ENCODE measurements at places on chromosomes 11 and 22.

DNA sequence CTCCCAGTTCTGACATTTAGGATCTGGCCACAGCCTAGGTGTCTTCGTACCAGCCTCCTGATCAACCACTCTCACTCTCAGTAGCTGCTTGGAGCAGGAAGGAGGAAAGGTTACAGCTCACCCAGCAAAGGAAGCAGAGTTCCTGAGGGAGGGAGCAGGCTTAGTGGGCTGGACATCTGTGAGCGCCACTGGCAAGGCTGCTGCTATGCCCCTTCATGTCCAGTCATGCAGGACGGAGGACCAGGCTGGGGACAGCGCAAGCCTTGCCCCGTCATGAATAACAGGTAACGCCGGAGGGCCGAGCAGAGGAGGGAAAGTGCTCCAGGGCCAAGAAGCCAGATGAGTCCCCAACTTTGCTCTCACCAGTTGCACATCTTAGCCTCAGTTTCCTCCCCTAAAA is 25.8 kb downstream of the TPST2 start:
- no peak for DNase-seq

- DNase-seq, result no peak
Measured at GRCh38 chr11:75273411-75274391, 33.1 kb downstream of the TPBGL start.

DNA sequence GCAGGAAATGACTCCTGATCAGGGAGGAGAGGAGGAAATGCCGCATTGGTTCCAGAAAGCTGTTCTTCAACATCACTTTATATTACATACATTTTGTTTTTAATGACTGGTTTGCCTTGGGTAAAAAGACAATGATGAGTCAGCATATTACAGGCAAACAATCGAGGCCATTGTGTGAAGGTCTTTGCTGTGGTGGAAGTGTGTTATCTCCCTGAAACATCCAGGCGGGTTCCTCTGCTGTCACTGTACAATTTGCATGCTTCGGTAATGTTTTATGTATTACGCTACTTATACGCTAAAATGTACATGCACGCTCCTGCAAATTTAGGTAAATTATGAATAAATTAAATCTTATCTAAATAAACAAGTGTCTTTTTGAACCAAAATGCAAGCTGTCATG is 161.1 kb downstream of the KIRREL3 start:
- no peak for DNase-seq

- no peak for DNase-seq
Measured at GRCh38 chr22:43437871-43438475, 26.2 kb downstream of the MPPED1 start.

- DNase-seq, result no peak
Measured at GRCh38 chr22:20060700-20061480, 19.2 kb upstream of the DGCR8 start.

DNA sequence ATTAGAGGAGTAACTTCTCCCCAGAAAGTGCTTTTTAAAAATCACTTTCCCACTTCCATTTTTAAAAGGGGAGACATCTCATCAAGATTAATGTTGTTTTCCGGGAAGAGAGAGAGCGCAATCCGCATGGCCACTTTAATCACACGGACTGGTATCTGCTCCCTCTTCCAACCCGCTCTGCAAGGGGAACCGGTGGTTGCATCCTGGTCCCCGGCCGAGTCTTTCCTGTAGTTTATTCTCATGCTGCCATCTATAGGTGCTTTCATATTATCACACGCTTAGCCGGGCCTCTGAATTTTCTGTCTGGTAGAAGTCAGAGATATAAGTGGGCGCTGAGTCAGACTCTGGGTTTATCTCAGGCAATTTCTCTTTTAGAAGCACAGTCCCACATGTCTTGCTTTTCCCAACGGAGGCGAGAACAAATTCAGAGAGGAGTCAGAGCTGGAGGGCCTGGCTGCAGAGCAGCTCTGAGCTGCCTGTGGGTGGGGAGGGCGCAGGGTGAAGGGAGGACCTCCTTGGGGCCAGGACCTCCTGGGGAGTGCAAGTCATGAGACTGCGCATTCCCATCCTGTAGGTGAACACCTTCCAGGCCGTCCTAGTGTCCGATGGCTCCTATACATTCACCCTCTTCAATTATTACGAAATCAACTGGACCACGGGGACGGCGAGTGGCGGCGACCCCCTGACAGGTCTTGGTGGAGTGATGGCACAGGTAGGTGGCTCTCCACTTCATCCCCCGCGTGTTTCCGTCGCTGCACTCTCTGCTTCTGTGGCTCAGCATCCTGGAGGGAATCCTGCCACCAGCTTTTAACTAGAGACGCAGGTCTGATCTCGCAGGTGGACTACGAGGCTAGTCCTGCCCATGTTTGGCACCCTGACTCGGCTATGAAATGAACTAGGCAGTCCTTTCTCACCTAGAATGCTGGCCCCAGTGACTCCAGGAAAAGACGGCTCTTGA is 11.7 kb downstream of the TECTA start:
- no peak for DNase-seq

DNA sequence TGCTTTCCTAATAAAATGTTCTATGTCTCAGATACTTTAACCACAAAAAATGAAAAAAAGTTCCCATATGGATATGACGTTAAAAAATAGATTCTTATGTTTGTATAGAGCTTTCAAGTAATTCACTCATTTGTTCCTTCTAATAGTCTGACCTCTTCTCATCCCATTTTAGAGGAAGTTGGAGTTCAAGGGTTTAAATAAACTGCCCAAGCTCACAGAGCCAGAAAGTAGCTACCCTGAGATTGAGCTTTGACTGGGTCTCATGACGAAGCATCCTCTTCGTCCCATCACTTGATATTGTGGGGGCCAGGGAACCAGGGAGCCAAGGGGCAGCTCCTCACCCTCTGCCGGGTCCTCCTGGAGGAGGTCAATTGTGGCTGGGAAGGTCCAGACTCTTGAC is 116.3 kb downstream of the CCDC81 start:
- DNase-seq, result no peak

GRCh38 chr11:28505232-28505631 is 397.0 kb downstream of the METTL15 start:
- DNase-seq, result no peak

DNA sequence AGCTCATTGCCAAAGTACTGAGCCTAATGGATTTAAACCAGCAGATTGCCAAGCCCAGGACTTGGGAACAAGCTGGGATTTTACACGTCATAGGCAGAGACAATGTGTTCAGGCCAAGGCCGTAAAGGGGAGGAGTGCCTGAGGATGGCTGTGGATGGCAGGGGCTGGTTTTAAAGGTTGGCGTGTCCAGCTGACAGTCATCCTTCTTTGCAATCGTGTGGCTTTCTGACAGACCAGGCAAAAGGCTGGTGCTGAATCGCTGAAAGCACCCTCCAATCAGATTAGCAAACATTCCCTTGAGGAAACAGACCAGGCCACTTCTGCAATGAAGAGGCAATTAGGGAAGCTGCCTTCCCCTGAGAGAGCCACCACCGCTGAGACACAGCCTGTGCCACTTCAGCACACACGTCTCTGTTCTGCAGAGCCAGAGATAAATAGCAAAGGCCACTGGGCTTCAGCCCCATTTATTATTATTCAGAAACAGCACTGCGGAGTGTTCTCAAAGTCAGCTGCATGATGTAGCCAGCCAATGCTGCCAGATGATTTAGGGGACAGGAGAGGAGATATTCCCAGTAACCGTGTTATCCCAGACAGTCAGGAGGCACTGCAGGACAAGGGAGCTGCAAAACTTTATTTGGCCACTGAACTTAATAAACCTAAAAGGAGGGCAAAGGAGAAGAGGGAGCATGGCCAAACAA is 54.2 kb upstream of the CSNK2A3 start:
- no peak for DNase-seq

DNA sequence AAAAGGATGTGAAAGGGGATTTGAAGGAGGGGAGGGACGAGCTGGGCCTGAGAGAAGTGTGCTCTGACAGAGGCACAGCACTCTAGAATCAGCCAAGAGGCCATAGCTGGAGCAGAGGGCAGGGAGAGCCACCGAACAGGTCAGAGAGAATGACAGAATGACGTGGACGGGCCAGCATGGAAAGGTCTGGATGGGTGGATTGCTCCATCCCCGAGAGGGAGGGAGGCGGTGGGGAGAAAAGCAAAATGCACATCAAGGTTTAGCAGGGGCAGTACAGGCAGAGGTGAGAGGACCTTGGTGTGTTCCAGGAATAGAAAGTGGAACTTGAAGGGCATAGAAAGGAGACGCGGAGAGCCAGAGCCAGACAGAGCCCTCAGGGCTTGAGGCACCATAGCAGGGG is 6.9 kb downstream of the PMM1 start:
- no peak for DNase-seq

- no peak for DNase-seq
Measured at GRCh38 chr11:63530021-63530420, 6.6 kb upstream of the PLAAT4 start.

GRCh38 chr11:92057849-92058442 is 166.7 kb upstream of the FAT3 start:
- DNase-seq, result no peak

DNA sequence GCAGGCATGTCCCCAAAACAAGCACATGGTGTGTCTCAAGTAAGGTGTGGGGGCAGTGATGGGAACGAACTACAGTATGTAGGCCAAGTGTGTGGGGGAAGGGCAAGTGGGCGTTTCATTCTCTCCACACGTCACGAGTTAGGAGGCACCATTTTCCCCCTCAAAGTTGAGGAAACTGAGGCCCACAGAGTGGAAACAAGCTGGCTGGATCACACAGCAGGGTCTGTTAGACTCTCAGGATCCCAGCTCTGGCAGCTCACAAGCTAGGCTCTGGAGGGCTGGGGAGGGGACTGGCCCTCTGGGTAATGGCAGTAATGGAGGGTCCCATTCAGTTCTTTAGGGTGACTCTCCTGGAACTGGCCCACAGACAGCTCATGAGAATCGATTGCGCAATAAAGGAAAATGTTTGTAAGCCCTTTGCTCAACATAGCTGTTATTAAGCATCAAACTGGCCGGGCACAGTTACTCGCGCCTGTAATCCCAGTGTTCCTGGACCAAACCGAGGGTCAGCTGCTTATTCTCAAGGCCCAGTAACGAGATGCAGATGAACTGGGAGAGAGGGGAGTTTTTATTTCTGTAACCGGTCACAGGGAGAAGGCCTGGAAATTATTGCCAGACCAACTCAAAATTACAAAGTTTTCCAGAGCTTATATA is 24.1 kb upstream of the TUB start:
- no peak for DNase-seq

GRCh38 chr11:45319077-45319476 is 32.9 kb upstream of the SYT13 start:
- DNase-seq, result no peak

DNA sequence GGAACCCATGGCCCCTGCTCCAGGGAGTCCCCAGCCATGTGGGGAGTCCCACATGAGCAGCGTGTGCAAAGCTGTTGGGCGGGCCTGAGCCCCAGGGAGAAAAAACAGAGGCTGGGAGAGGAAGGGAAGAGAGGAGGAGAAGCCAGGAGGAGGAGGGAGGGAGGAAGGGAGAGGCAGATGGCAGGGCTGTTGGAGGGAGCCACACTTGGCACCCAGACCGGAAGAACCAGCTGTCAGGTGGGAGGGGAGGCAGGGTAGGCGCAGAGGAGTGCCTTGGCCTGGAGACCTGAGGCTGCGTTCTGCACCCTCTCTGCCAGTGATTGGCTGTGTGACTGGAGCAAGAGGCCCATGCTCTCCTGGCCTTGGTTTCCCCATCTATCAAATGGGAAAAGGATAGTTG is 6.7 kb downstream of the SYNGR1 start:
- DNase-seq, result no peak

- DNase-seq, result no peak
Measured at GRCh38 chr11:69242266-69242920, 51.6 kb upstream of the MYEOV start.

DNA sequence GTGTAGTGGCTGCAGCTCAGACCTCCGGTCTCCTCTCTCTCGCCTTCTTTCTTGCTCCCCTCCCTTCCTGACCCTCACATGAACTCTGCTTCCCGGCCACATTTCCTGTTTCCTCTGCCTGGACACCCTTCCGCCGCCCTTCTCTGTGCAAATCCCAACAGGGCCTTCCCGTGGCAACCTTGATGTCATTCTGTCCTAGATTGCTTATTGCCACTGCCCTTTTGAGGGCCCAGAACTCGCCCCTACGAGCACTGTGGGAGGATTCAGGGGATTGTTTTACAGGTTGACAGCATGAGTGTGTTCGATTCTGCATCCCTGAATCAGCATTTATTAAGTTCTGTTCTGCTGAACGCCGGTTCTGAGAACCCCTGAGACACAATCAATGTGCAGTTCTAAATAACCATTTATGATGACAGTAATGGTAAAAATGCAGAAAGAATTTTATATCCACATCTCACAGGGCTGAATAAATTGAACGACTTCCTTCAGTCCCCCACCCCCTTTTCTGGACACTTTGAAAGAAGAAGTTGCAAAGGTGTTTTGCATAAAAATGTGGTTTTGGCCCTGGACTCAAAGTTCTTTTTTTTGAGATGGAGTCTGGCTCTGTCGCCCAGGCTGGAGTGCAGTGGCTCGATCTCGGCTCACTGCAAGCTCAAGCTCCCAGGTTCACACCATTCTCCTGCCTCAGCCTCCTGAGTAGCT is 6.4 kb downstream of the BATF2 start:
- no peak for DNase-seq

- no peak for DNase-seq
Measured at GRCh38 chr11:47932544-47932943, 47.8 kb upstream of the PTPRJ start.

DNA sequence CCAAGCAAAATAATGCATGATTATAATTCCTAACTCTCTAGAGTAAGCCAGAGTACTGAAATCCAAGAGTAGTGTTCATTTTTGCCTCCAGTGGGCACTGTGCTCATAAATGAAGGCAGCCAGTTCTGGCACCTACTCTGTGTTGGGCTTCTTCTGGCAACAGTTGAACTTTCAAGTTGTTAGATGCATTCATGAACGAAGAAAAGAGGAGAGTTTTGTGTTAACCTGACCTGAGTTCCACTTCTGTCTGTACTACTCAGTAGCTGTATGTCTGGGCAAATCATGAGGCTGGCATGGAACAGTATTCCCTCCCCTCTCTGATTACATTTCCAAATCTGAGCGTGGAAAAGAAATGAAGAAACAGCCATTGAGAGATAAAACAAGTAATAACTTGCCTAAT is 20.3 kb upstream of the TENM4 start:
- DNase-seq, result no peak

GRCh38 chr11:75896843-75897419 is 81.9 kb downstream of the UVRAG start:
- DNase-seq, result no peak

- no peak for DNase-seq
Measured at GRCh38 chr22:47014636-47015345, 252.3 kb downstream of the TBC1D22A start.

DNA sequence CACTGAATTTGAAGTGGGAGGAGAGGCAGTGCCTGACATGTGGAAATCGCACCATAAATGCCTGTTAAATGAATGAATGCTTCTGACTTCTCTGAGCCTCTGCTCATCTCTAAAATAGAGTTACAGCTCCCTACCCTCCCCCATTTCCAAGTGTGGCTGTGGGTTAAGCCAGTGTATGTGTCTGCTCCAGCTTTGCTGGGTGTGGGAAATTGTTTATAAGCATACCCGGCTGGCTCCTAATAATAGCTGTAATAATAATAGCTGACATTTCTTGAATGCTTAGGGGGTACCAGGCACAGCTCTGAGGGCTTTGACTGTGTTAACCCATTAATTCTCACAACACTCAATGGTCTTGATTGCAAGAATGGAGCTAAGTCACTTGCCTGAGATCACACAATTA is 7.0 kb upstream of the FCHSD2 start:
- DNase-seq, result no peak

- no peak for DNase-seq
Measured at GRCh38 chr11:121944556-121945230, 171.3 kb downstream of the BLID start.
